ENCODE measurements at places on chromosomes 11 and 22.
A peak's percentile ranks its signal among the peaks of the same experiment; 100 is the strongest.

- no peak for DNase-seq
Measured at GRCh38 chr11:60995798-60996197, 24.3 kb downstream of the CD6 start.

DNA sequence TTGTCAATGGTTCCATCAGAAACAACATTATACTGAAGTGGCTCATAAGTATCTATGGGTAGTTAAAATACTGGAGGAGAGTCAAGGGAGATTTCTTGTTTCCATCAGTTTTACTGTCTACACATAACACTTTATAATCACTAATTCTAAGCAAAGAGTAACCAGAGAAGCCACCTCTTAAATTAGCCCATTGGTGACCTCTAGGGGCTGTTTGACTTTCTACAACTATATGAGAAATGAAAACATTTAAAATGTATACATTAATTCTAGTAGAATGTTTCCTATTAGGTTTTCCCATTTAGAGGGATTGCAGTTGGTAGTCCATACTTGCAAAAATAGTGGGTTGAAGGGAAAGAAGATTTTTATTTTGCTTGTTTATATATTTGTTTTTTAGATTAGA, 504.3 kb downstream of the FAM181B start:
- DNase-seq: no peak

- DNase-seq: no peak
Measured at GRCh38 chr11:115677190-115677589, 173.0 kb upstream of the CADM1 start.

GRCh38 chr11:114783805-114784204, 105.5 kb downstream of the NXPE2 start:
- no peak for DNase-seq

DNA sequence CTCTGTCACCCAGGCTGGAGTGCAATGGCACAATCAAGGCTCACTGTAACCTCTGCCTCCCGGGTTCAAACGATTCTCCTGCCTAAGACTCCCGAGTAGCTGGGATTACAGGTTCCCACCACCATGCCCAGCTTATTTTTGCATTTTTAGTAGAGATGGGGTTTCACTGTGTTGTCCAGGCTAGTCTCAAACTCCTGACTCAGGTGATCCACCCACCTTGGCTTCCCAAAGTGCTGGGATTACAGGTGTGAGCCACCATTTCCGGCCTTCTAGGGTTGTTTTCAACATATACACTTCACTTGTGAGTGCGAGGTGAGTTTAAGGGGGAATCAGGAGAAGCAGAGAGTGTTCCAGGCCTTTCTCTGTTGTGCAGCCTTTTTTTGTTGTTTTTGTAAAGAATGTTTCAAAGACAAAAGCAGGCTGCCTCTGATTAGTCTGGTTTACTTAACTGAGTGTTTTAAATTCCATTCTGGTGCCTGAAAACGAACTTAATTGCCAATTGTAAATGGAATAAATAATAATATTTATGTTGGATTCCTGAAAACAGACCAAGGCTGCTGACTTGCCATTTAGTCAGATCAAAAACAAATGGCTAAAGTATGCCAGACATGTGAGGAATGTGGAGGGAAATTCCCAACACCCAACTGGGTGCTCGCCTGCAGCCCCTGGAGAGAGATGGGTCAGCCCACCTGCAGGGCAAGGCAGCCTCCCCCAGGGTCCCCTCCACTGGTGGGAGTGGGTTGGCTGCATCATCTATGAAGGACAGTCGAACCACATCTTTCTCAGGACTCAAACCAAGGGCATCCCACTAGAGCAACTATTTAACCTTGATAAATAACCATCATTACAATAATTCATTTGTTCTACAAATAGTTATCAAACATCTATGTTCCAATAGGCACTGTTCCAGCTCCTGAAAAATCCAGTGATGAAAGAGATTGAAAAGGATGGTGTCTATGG, 4.6 kb upstream of the RANGAP1 start:
- DNase-seq: no peak

DNA sequence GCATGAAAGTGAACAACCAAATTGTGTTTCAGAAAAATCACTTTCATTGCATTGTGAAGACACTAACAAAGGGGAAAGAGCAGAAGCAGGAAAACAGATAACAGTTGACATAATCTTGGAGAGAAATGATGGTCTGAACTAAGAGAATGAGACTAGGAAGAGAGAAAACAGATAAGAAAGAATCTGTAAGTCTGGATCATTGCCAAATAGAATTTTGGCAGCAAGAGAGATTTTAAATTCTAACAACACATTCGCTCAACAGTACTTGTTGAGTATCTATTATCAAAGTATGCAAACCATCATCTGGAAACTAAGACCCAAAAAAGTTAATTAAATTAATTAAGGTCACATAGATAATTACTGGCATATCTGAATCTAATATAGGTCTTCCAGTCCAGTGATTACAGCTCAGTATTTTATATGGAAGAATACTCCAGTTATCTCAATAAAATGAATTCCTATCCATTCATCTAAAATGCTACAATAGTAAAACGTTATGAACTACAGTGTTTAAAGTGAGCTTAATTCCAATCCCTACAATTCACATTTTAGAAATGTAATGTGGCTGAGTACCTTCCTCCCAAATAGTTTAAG, 166.7 kb upstream of the FAT3 start:
- no peak for DNase-seq

DNA sequence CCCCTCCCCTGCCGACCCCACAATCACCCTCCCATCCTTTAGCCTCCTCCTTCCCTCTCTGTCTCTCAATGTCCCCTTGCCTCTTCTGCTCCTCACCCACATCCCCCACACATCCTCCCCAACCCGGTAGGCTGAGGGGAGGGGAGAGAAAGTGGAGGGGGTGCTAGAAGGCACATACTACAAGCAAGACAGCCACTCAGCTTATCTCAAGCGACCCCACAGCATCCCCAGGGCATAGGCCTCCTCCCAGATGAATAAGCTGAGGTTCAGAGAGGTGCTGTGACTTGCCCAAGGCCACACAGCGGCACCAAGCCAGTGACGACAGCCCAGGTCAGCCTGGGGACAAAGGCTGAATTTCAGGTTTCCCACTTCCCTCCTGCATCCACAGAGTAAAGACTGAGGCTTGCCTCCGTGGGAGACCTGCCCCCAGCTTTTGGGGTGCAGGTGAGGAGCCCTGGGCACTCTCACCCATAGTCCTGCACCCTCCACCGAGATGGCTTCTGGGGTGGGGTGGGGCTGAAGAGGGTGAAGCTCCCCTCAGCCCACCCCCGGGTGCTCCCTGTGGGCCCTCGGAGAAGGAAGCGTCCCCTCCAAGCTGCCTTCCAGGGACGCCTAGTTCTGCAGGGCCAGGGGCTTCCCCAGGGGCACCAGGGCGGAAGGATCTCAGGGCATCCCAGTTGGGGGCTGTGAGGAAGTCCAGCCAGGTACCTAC, 511 bp downstream of the RAC2 start:
- no peak for DNase-seq

DNA sequence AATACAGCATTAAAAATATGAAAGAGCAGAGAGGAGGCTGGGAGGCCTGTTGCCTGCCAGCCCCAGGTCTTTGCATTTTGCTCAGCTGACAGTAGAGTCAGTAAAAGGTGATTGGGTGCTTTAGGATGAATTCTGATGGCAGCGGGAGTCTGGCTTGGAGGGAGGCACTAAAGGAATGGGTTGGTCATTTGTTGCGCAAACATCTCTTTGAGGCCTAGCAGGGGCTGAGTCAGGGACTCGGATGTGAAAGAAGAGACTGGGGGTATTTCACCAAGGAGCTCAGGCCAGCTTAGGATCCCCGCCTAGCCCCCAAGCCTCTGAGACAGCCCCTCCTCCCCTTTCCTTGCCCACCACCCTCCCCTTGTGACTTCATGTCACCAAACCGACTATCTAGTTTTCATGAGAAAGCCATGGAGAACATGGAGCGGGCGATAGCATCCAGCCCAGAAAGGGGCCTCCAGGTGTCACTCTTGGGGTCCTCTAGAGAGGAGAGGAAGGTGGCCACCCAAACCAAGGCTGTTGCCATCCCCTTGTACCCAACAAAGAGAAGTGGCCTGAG, 9.7 kb downstream of the DGKZ start:
- DNase-seq: no peak

- DNase-seq: no peak
Measured at GRCh38 chr11:96082002-96082899, 158.3 kb upstream of the MTMR2 start.

DNA sequence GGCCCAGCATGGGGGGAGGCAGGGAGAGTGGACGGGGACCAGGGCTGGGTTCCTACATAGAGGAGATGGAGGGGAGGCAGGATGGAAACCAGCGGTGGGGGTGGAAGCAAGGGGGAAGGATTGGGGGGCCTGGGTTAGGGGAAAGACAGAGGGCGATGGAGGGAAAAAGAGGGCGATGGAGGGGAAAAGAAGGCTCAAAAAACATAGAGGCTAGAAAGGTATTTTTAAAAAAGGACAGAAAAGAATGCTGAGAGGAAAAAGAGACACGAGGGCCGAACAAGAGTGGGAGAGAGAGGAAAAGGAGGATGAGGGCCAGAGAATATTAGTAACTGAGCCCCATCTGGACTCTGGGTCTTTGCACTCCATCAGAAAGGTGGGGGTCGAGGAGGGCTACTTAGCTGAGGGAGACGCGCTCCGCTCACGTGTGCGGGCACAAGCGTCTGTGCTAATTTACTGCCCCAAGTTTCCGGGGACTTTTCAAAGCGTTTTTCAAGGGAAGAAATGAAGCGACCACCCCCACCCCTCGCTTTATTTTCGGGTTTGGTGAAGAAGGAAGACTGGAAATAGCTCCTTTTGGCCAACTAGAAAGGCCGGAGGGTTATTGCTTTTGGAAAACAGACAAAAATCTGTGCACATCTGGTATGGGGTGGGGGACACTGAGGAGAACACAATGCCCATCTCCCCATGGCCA, 14.5 kb downstream of the PAX6 start:
- DNase-seq: no peak

GRCh38 chr22:37804881-37805809, 2.6 kb upstream of the GCAT start:
- DNase-seq: peak; percentile 70

- DNase-seq: no peak
Measured at GRCh38 chr11:13929395-13929891, 33.1 kb upstream of the SPON1 start.

DNA sequence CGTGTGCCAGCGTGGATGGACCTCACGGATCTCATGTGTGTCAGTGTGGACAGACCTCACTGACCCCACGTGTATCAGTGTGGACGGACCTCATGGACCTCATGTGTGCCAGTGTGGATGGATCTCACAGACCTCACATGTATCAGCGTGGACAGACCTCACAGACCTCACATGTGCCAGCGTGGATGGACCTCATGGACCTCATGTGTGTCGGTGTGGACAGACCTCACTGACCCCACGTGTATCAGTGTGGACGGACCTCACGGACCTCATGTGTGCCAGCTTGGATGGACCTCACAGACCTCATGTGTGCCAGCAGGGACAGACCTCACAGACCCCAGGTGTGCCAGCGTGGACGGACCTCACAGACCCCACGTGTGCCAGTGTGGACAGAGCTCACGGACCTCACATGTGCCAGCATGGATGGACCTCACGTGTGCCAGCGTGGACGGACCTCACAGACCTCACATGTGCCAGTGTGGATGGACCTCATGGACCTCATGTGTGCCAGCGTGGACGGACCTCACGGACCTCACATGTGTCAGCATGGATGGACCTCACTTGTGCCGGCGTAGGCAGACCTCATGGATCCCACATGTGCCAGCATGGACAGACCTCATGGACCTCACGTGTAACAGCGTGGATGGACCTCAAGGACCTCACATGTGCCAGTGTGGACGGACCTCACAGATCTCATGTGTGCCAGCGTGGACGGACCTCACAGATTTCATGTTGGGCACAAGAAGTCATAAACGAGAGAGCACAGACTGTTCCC, 18.2 kb downstream of the TTLL8 start:
- no peak for DNase-seq

GRCh38 chr22:43427296-43428004, 15.6 kb downstream of the MPPED1 start:
- no peak for DNase-seq

GRCh38 chr22:25084405-25085107, 115.1 kb upstream of the CRYBB3 start:
- no peak for DNase-seq

GRCh38 chr11:10295064-10295901, 1.3 kb upstream of the SBF2 start:
- no peak for DNase-seq

GRCh38 chr11:60348116-60348515, 21.1 kb downstream of the MS4A6E start:
- DNase-seq: no peak

DNA sequence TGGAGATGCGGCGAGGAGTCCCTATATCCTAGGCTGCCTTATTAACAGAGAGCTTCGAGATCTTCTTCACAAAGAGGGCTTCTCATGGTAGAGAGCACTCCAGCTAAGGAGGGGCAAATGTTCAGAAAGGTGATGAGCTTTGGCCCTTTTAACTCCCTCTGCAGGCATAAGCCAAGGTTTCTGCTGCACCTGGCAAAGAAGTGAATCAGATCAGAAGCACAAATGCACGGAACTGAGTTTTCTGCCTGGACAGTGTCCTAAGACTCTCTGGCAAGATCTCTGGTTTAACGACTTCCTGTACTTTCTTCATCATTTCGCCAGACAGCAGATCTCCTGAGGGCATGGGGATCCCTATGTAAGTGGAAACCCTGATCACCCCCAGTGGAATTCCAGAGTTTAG, 37.2 kb downstream of the POU2AF3 start:
- no peak for DNase-seq

DNA sequence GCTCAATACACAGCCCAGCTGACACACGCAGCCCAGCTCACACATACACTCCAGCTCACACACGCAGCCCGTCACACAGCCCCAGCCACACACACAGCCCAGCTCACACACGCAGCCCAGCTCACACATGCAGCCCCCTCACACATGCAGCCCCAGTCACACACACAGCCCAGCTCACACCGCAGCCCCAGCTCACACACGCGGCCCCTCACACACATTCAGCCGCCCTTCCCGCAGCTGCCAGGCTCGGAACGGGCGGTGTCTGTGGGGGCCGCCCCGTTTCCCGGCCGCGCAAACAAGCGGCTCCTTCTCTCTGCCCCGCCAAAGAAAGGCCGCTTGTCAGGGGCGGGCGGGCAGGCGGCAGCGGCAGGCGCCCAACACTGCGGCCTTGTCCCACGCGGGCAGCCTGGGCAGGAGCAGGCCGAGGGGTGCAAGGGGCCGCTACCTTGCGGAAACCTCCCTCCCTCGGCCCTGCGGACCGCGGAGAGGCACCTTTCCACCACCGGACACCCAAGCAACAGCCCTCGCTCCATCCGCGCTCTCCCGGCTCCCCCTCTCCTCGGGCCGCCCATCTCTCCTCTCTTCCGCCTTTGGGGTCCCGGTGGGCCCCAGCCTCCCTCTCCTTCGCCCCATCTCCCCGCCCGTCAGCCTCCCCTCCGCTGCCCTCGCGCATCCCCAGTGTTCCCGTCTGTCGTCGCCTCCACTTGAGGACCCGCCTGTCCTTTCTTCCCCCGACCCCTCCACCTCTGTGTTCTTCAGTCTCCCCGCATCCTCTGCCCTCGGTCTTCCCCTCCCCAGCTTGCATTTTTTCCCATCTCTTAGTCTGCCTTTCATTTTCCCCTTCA, 2.2 kb downstream of the PHLDB1 start:
- DNase-seq: peak; percentile 33

DNA sequence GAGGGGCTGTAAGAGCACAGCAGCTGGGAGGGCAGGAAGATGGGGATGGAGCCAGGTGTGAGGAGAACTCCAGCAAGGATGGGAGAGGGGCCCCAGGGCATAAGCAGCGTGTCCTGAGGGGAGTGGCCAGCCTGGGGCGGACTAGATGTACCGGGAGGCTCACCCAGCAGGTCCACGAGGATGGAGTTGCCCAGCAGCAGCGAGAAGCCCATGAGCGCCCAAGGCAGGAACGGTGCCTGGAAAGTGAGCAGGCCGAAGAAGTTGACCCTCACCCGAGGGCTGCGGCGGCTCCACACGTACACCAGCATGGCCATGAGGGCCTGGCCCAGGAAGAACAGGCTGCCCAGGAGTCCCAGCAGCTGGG, 1.3 kb downstream of the DERL3 start:
- DNase-seq: no peak
